ENCODE measurements at places on chromosomes 4 and X. TPM values are rescaled to one million over a fixed set of nuclear protein-coding genes. Genes with fewer than 3 reads are reported as not detected.

CLDN2 gene
- total RNA-seq: 0.15 TPM

FGB gene
- 0.54 TPM for total RNA-seq

DNA sequence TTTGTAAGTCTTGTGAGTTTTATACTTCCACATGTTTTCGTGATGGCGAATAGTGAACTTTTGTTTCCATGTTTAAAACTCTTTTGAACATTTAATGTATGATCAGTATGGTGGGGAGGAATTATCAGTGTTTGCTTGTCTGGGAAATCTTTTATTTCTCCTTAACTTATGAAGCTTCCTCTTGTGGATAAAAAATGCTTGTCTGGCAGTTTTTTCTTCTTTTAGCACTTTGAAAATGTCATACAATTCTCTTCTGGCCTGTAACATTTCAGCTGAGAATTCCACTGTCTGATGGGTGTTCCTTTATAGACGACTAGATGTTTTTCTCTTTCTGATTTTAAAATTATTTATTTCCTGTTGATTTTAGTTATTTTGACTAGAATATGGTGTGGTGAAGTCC, 576.0 kb downstream of the DACH2 start:
- DNase-seq: no peak
- H3K27ac ChIP-seq: no peak overlapping the region
- H3K4me1 ChIP-seq: no peaks in the 10 kb centered on the region
- H3K36me3 ChIP-seq: no peaks in the 10 kb centered on the region
- no peak overlapping the region for H3K4me3 ChIP-seq
- peaks cover 4% of the 10 kb centered on the region for H3K27me3 ChIP-seq

GABRQ gene
- total RNA-seq: not detected

DNA sequence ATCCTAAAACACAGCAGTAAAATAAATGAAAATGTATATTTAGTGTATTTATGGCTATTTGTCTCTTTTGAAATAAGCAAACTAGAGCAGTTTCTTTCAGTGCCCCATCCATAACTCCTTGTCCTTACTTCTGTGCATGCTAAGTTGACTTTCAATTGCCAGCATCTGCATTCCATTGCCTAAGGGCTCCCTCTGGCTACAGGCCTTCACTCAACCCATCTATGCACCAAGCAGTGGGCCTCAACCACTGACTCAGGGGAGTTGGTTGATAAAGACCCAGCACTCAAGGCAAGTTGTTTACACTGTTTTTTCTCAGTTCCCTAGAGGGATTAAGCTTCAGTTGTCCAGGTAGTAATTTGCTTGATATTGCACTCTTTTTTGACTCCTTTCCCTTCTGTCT, 265.7 kb downstream of the IQCM start:
- no peak overlapping the region for H3K4me3 ChIP-seq

LUZP4 gene
- not detected for total RNA-seq

DNA sequence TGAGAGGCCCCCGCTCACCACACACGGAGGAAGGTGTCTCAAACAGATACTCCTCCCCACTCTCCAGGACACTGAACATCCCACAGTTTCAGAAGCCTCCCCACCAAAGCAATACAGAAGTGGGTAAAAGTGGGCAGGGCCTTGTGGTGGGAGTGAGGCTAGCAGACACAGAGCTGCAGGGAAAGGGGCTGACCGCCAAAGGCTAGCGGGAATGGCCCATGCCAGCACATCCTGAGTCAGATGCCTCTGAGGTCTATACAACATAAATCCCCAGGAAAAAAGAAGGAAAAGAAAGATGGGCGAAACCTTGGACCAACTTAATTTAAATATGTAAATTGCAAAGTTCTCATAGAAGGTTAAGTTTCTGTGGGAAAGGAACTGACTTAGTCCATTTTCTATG, 21.9 kb upstream of the ARHGAP10 start:
- DNase-seq: no peak
- H3K4me3 ChIP-seq: no peak overlapping the region
- no peaks in the 10 kb centered on the region for H3K36me3 ChIP-seq
- H3K27me3 ChIP-seq: no peaks in the 10 kb centered on the region

PORCN gene
- total RNA-seq: 4.8 TPM

- no peak overlapping the region for H3K4me3 ChIP-seq
- H3K4me1 ChIP-seq: peaks cover 6% of the 10 kb centered on the region
- no peaks in the 10 kb centered on the region for H3K36me3 ChIP-seq
- H3K27me3 ChIP-seq: no peaks in the 10 kb centered on the region
These were observed 44.7 kb upstream of the ARHGAP24 start for GRCh38 chr4:85430226-85430625.

GLOD5 gene
- not detected for total RNA-seq

DNA sequence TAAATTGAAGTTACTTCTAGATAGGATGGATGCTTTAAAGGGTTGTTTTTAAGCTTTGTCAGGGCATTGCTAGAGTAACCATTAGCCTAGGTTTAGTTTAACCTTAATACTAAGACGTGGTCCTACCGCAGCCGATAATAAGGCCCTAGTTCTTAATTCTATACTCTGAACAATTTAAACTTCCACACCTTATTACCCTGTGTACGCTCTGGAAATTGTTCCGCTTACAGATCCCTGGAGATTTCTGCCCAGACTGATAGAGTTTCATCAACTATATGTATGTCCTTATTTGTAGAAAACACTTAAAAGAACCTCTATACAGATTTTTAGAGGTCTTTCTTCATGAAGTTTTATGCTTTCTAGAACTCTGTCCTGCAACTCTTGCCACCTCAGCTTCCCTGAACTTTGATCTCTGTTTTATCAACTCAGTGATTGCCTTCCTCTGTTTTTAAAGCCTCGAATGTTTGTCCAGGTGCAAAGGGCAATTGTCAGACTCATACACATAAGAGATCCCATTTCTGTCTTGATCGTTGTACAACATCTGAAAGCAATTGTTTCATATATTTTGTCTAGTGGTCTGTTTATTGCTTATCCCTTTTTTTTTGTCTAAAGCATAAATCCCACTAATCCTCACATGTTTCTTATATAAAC, 71.1 kb upstream of the VCX start:
- H3K36me3 ChIP-seq: no peaks in the 10 kb centered on the region
- DNase-seq: no peak
- H3K4me1 ChIP-seq: no peaks in the 10 kb centered on the region
- no peak overlapping the region for H3K4me3 ChIP-seq
- no peak overlapping the region for H3K27ac ChIP-seq

- H3K27ac ChIP-seq: no peak overlapping the region
- H3K27me3 ChIP-seq: no peaks in the 10 kb centered on the region
- no peaks in the 10 kb centered on the region for H3K36me3 ChIP-seq
- H3K4me1 ChIP-seq: no peaks in the 10 kb centered on the region
- no peak overlapping the region for H3K4me3 ChIP-seq
These were observed 449.8 kb upstream of the SMIM31 start for GRCh38 chr4:164304101-164304639.

CDX4 gene
- total RNA-seq: not detected

Measured in psoas muscle (tissue), 8 donors.